ENCODE measurements at places on chromosomes 16 and 17. TPM values are rescaled to one million over a fixed set of nuclear protein-coding genes. Genes with fewer than 3 reads are reported as not detected.

GRCh38 chr16:54687043-54687899 lies 243.4 kb upstream of the IRX5 start:
- DNase-seq = no peak

DNA sequence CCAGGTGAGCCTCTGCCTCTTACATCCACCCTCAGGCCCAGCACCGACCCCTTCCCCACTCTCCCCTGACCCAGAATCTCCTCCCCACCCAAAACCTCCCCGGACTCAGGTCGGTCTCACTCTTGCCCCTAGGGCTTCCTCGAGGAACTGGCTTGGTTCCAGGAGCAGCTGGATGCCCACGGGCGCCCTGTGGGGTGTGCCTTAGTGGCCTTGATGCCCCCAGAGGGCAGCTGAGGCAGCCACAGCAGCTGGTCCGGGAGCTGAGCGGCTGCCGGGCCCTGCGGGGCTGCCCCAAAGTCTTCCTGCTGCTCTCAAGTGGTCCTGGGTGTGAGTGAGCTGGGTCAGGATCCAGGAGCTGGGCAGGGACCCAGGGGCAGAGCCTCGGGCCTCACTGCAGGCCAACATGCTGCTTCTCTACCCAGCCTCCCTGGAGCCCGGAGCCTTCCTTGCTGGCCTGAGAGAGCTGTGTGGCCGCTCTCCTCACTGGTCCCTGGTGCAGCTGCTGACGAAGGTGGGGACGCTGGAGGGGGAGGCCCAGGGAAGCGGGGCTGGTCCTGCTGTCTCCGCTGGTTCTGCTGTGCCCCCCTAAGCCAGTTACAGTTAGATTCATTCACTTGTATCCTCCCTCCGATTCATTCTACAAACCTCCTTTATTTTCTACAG lies 9.6 kb downstream of the ZNF213 start:
- DNase-seq = no peak

DNA sequence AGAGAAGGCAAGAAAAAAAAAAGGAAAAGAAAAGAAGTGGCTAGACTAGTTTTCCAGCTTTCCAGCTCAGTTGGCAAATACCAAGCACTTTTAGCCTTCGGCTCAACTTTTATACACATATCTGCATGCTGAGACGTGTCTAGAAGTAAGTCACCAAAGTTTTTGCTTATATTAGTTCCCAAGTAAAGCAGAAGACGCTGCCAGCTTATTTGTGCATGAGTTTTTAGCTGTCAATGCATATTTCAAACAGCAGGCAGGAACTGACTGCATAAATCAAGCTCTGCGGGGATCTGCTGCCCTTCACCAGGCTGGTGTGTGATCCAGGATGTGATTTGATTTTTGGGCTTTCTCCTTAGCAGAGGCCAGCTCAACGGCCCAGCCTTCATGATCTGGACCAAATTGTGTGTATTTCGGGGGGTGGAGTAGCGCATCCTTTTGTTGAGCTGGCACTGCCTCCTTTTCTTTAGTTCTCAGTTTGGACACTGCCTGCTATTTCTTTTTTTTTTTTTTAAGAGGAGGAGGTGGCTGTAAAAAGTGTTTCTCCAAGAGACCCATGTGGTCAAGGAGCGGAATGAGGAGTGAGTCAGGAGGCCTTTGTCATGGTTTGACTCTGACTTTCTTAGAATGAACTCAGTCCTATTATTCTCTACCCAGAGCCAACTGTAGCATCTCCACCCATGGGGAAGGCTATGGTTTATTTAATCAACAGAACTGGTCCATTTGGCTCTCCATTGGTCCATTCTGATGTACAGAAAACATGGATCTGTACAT lies 162.6 kb upstream of the XYLT1 start:
- no peak for DNase-seq

Gene WNT9B
- 0.04 TPM for total RNA-seq

Gene TEKT1
- not detected for total RNA-seq

Measured in muscle of leg (tissue), 16 donors.